ENCODE measurements at places on chromosomes 7 and 10. TPM values are rescaled to one million over a fixed set of nuclear protein-coding genes. Genes with fewer than 3 reads are reported as not detected.
A peak's percentile ranks its signal among the peaks of the same experiment; 100 is the strongest.

DNA sequence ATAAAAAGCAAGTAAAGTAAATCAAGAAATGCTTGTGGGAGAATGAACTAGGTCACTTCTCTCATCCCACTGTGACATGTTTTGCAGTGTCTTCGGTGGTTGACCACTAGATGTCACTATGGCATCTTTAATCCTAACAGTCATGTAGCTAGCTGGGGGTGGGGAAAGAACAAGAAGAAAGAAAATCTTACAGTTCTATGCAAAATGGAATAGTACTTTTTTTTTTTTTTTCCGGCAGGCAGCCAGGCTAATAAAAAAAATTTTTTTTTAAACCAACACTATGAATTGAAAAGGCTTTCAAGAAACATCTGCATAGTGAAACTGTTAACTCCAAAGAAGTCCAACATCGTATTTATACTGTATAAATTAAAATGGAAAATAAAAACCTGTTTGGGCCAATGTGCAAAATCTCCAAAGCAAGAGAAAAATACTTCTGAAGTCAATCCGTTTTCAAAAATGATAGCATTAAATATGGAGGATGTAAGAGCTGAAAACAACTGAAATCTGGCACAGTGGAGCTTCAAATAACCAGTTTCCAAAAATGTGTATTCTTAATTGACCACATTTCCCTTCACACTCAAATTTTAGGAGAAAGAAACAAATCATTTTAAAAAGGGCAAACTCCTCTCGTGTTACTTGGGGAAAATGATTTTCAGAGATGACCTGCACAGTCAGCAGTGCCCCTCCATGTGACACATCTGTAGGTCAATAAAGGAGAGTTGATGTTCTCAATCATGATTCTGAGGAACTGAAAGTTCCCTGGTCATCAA lies 38.5 kb downstream of the CDK1 start:
- peak; percentile 91 for DNase-seq

DNA sequence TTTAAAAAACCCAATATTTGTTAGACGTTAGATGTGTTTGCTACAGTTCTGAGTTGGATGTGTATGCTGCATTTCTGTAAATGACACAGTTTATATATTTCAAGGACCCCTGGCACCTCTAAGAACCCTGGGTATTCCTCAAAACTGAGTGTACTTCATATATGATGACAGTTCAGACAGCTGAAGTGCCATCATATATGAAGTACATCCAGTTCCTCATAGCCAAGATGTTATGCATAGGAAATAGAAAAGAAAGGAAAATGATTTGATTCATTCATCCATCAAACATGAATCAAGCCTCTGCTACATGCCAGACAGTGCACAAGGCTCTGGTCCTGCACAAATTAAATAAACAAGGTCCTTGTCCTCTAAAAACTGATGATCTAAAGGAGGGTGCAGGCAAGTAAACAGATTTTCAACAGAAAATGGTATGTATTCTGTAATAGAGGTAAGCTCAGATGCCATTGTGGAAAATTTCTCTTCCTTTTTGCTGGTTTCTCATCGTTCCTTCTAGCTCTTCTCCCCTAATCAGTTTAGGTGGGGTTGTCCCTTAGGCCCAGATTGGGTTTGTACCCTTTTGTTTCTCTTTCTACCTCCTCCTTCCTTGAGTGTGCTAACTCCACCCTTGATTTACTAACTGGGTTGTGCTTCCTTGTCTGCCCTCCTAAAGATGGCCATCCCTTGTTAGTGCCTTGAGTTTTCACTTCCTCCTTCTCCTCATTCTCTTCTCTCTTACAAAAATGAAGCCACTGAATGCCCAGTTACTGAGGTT lies 25.3 kb upstream of the SMIM30 start:
- DNase-seq, result no peak

Gene RAPGEF5
- polyA plus RNA-seq, result 18.4 TPM

Gene FKBP6
- 0.35 TPM for polyA plus RNA-seq

Gene MMP21
- polyA plus RNA-seq, result 0.55 TPM

Gene HMX3
- polyA plus RNA-seq, result not detected

Measured in muscle of back (tissue), 13 donors.